ENCODE measurements at places on chromosomes 4 and X. TPM values are rescaled to one million over a fixed set of nuclear protein-coding genes. Genes with fewer than 3 reads are reported as not detected.

GRCh38 chr4:77268108-77268507 lies 111.1 kb downstream of the CCNG2 start:
- no peak overlapping the region for H3K27ac ChIP-seq
- H3K4me3 ChIP-seq, result no peak overlapping the region
- peak; percentile 3 for DNase-seq

GRCh38 chr4:106795326-106795725 lies 240.8 kb downstream of the DKK2 start:
- H3K4me3 ChIP-seq, result no peak overlapping the region
- no peaks in the 10 kb centered on the region for H3K36me3 ChIP-seq
- no peaks in the 10 kb centered on the region for H3K4me1 ChIP-seq
- H3K27me3 ChIP-seq, result no peaks in the 10 kb centered on the region

GRCh38 chr4:158630893-158631292 lies 40.8 kb downstream of the C4orf46 start:
- no peak overlapping the region for H3K27ac ChIP-seq
- H3K36me3 ChIP-seq, result no peaks in the 10 kb centered on the region
- DNase-seq, result no peak
- H3K4me1 ChIP-seq, result no peaks in the 10 kb centered on the region
- H3K27me3 ChIP-seq, result no peaks in the 10 kb centered on the region

DNA sequence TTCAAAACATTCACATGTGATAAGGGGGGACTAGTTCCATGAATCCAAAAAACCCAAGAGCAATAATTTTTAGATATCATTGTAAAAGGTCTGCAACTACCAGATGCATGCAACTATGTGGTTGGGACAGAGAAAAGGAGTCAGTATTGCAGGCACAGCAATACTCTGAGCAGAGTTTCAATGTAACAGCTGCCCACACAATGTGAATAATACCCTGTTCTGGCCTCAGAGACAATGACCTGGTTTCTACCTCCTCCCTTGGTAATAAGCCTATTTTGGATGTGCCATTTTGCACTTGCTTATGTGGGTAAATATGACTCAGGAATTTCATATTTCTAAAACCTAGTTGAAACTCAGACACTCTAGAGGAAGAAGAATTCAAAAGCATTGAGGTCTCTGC lies 194.8 kb upstream of the RASGEF1B start:
- no peaks in the 10 kb centered on the region for H3K4me1 ChIP-seq
- H3K27ac ChIP-seq, result no peak overlapping the region
- DNase-seq, result no peak
- H3K27me3 ChIP-seq, result no peaks in the 10 kb centered on the region

- no peaks in the 10 kb centered on the region for H3K36me3 ChIP-seq
- H3K4me3 ChIP-seq, result no peak overlapping the region
- H3K27ac ChIP-seq, result no peak overlapping the region
- H3K4me1 ChIP-seq, result no peaks in the 10 kb centered on the region
- H3K27me3 ChIP-seq, result no peaks in the 10 kb centered on the region
These were observed 77.9 kb upstream of the ANKRD50 start for GRCh38 chr4:124790471-124790870.

DNA sequence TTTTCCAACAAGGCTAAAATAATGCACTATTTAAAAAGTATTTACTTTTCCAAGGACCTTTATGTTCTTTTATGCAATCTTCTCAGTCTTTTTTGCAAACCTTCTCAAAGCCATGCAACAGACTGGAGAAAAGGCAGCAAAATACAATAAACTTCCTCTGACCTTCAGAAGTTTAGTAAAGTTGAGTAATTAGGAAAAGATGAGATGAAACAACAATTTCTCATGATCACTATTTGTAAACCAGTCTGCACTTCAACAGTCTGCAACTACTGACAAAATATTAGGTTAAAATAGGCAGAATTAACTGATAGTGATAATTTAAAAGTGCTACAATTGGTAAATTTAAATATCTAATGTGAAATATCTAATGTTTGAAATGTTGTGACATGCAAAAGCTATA lies 884.9 kb upstream of the PCDH10 start:
- H3K27ac ChIP-seq, result no peak overlapping the region
- H3K36me3 ChIP-seq, result no peaks in the 10 kb centered on the region
- H3K27me3 ChIP-seq, result no peaks in the 10 kb centered on the region

- no peak overlapping the region for H3K27ac ChIP-seq
- no peaks in the 10 kb centered on the region for H3K4me1 ChIP-seq
- no peaks in the 10 kb centered on the region for H3K27me3 ChIP-seq
These were observed 117.2 kb downstream of the TEX13C start for GRCh38 chrX:125436855-125437254.

- no peaks in the 10 kb centered on the region for H3K4me1 ChIP-seq
- no peak overlapping the region for H3K27ac ChIP-seq
- no peak overlapping the region for H3K4me3 ChIP-seq
- H3K36me3 ChIP-seq, result no peaks in the 10 kb centered on the region
- no peaks in the 10 kb centered on the region for H3K27me3 ChIP-seq
- DNase-seq, result peak; percentile 38
These were observed 112.8 kb upstream of the DKK2 start for GRCh38 chr4:107148904-107149303.

- H3K4me3 ChIP-seq, result no peak overlapping the region
- DNase-seq, result no peak
- H3K27ac ChIP-seq, result no peak overlapping the region
- no peaks in the 10 kb centered on the region for H3K36me3 ChIP-seq
- H3K27me3 ChIP-seq, result no peaks in the 10 kb centered on the region
- H3K4me1 ChIP-seq, result no peaks in the 10 kb centered on the region
These were observed 161.3 kb downstream of the ATP10D start for GRCh38 chr4:47646372-47646771.

- H3K4me1 ChIP-seq, result no peaks in the 10 kb centered on the region
- no peaks in the 10 kb centered on the region for H3K27me3 ChIP-seq
- H3K27ac ChIP-seq, result no peak overlapping the region
- H3K36me3 ChIP-seq, result no peaks in the 10 kb centered on the region
These were observed 1148.8 kb downstream of the RAPGEF2 start for GRCh38 chr4:160251522-160252170.

DNA sequence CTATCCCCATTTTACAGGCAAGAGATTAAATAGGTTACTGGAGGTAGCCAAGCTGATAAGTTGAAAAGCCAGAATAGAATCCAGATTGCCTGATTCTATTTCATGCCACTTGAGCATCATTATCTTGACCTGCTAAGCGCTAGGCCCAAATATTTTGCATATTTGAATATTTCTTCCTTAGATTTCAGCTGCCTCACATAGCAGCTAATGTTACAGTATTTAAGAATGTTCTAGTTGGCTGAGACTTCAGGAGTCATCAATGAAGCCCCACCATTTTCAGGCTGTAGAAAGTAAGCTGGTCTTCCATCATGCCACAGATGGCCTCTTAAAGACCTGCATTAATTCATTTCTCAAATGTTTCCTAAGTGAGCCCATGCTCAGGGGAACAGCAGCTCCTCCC lies 121.4 kb downstream of the SHROOM3 start:
- H3K27ac ChIP-seq, result no peak overlapping the region
- no peaks in the 10 kb centered on the region for H3K27me3 ChIP-seq
- no peaks in the 10 kb centered on the region for H3K4me1 ChIP-seq
- no peak for DNase-seq
- H3K4me3 ChIP-seq, result no peak overlapping the region

GRCh38 chr4:82275431-82276331 lies 98.1 kb downstream of the HNRNPD start:
- H3K27ac ChIP-seq, result no peak overlapping the region
- no peaks in the 10 kb centered on the region for H3K4me1 ChIP-seq
- H3K27me3 ChIP-seq, result no peaks in the 10 kb centered on the region
- no peak for DNase-seq
- no peak overlapping the region for H3K4me3 ChIP-seq

- no peak overlapping the region for H3K4me3 ChIP-seq
- no peaks in the 10 kb centered on the region for H3K4me1 ChIP-seq
- H3K36me3 ChIP-seq, result no peaks in the 10 kb centered on the region
- no peak overlapping the region for H3K27ac ChIP-seq
These were observed 88.4 kb downstream of the FRMPD3 start for GRCh38 chrX:107537815-107538214.

DNA sequence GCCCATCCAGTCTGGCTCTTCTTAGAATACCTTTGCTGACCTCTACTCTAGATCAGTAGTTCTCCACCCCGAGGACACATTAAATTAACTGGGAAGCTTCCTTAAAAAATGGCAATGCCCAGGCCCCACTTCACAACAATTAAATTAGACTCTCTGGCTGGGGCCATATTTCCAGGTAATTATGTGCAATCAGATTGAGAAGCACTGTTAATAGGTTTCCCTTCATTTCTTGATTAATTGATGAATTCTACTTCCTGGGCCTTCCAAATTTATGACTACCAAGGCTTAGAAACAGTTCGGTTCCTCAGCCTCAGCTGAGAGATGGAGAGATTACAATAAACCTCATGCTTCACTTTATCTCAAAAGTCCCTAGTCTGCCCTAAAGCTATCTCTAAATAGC lies 71.7 kb upstream of the LIMCH1 start:
- H3K4me1 ChIP-seq, result no peaks in the 10 kb centered on the region
- H3K27me3 ChIP-seq, result no peaks in the 10 kb centered on the region
- no peaks in the 10 kb centered on the region for H3K36me3 ChIP-seq
- DNase-seq, result no peak
- H3K27ac ChIP-seq, result no peak overlapping the region
- H3K4me3 ChIP-seq, result no peak overlapping the region

GRCh38 chr4:98746530-98746929 lies 88.1 kb upstream of the TSPAN5 start:
- H3K27ac ChIP-seq, result no peak overlapping the region
- DNase-seq, result no peak
- no peak overlapping the region for H3K4me3 ChIP-seq
- no peaks in the 10 kb centered on the region for H3K4me1 ChIP-seq
- H3K27me3 ChIP-seq, result no peaks in the 10 kb centered on the region

DNA sequence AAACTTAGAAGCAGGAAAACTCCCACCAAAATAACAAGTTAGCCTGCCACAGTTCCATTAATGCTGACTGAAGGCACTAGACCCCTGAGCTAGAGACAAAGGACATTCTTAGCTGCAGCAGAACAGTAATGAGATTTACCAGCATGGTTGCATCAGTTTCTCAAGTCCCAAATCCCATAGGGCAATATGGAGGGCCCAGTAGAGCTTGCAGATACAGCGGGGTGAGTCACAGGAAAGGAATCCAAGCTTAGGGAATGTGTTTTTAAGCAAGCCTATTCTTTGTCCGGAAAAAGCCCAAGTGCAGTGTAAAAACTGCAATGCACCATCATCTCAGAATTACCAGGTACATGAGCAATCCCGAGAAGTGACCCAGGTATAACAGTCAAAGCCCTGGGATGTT lies 51.3 kb upstream of the EXOC1L start:
- H3K36me3 ChIP-seq, result no peaks in the 10 kb centered on the region
- H3K27ac ChIP-seq, result no peak overlapping the region
- no peaks in the 10 kb centered on the region for H3K27me3 ChIP-seq
- no peak for DNase-seq

DNA sequence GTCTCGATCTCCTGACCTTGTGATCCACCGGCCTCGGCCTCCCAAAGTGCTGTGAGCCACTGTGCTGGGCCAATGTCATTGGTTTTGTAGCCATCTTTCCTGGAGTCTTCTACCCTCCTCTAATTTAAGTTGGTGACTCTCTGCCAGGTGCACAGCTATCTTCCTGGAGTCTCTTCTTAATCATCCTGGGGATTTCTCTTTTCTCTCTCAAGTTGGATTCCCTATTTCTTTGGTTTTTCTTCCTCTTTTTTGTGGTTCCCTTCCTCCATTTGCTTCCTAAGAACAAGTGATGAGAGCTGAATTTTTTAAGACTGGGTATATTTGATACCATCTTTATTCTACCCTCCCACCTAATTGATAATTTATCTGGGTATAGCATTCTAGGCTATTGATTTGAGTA lies 113.8 kb downstream of the SYNPO2 start:
- H3K36me3 ChIP-seq, result no peaks in the 10 kb centered on the region
- no peak overlapping the region for H3K4me3 ChIP-seq
- no peaks in the 10 kb centered on the region for H3K27me3 ChIP-seq
- H3K4me1 ChIP-seq, result no peaks in the 10 kb centered on the region
- no peak overlapping the region for H3K27ac ChIP-seq

GRCh38 chr4:113059449-113060182 lies 10.2 kb downstream of the ANK2 start:
- H3K4me3 ChIP-seq, result no peak overlapping the region
- no peaks in the 10 kb centered on the region for H3K27me3 ChIP-seq
- no peak overlapping the region for H3K27ac ChIP-seq
- no peak for DNase-seq

DNA sequence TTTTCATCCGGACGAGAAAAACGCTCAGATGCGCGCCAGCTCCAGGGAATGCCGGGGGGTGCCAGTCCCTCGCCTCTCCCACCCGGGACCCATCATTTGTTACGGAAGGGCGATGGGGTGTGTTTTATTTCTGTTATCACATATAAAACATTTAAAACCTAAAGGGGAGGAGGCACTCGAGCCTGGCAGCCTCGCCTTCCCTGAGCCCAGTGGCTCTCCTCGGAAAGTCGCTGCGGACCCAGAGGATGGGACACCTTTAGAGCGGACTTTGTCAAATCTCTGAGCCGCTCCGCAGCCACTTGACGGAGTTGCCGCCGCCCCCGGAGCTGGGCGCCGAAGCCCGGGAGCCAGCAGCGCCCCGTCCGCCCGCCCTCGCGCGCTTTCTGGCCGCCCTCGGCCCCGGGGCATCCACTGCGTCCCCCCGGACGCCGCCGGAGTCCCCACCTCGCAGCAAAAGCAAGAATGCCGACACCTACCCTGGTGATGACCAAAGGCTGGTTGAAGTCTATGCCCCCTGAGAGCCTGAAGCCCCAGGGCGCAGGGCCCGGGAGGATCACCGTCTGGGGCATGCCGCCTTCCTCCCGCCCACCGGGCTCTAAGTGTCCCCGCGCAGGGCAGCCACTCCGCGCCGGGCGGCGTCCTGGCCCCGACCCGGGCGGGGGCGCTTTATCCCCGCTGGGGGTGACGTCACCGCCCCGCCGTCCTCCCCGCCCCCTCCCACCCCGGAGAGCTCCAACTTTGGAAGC lies at the start of gene PDLIM3:
Gene PDLIM3, minus strand, starts transcription at position 642 of the 746 bp plus-strand sequence. Its CDS starts 73 bp downstream, at position 569.
- H3K4me3 ChIP-seq, result peak within 1 kb of the TSS; percentile 51
- H3K36me3 ChIP-seq, result no peaks in the 10 kb centered on the region
- peak; percentile 81 for DNase-seq
- peaks cover 6% of the 10 kb centered on the region for H3K4me1 ChIP-seq

GRCh38 chr4:150009533-150009932 lies 68.7 kb upstream of the DCLK2 start:
- no peaks in the 10 kb centered on the region for H3K36me3 ChIP-seq
- no peak overlapping the region for H3K27ac ChIP-seq
- no peaks in the 10 kb centered on the region for H3K4me1 ChIP-seq
- H3K27me3 ChIP-seq, result no peaks in the 10 kb centered on the region
- no peak overlapping the region for H3K4me3 ChIP-seq
- DNase-seq, result no peak

DNA sequence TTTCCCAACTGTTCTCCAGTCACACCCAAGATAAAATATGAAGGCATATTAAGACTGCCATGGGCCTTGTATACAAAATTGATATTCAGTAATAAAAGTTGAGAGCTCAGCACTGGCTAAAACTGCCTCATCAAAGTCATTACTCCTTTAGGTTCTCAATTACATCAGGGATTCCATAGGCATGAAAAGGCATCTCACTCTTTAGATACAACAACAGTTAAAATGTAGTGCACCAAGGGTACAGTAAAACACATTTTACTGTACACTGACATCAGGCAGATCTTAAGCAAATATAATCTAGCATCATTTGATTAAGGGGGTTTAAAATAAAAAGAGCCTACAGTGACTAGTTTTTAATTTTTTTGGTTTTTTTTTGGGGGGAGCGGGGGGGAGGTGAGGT lies 107.7 kb downstream of the PPP3CA start:
- H3K27me3 ChIP-seq, result no peaks in the 10 kb centered on the region
- H3K4me3 ChIP-seq, result no peak overlapping the region
- no peak for DNase-seq
- peaks cover 6% of the 10 kb centered on the region for H3K4me1 ChIP-seq
- no peak overlapping the region for H3K27ac ChIP-seq

Gene PITX2
- 3.2 TPM for total RNA-seq

Gene SHISA3
- 31.7 TPM for total RNA-seq

Gene SSX1
- not detected for total RNA-seq

Gene FHDC1
- total RNA-seq, result 5.9 TPM

Gene PYURF
- total RNA-seq, result 63.0 TPM

Gene CT45A10
- total RNA-seq, result not detected

Gene WDR17
- 6.4 TPM for total RNA-seq

Gene FATE1
- not detected for total RNA-seq

All from kidney (tissue), 22 donors.